ENCODE measurements at places on chromosomes 12 and 14.

DNA sequence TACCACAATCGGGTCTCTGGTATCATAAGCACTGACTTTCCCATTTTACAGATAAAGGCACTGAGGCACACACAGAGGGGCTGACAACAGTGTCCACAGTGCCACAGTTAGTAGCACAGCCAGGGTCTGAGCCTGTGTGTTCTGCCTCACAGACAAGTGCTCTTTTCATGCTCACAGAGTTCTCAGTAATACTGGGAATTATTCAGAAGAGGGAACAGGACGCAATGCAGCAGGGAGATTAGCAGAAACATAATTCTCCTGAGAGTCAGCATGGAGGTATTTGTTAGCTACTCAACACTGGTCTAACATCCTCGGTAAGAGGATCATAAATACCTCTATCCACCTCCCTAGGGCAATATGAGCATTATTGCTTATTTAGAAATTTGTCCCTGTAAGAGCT is 219.3 kb upstream of the EEA1 start:
- DNase-seq: no peak

DNA sequence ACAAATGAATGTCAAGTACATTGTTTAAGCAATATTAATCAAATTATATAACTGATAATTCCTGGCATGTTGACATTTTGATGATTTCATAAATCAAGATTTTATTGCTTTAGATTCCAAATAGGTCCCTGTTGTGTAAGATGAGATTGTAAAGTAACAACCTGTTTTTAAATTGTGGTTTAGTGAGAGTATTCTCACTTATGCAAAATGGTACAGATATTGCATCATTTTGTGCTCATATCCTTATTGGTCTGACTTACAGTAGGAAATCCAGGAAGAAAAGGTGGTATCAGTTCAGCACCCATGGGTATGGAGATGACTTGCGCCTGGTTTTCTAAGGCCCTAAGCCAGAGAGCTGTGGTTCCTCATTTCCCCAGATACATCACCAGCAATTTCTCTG is 165.5 kb downstream of the KIF21A start:
- no peak for DNase-seq

DNA sequence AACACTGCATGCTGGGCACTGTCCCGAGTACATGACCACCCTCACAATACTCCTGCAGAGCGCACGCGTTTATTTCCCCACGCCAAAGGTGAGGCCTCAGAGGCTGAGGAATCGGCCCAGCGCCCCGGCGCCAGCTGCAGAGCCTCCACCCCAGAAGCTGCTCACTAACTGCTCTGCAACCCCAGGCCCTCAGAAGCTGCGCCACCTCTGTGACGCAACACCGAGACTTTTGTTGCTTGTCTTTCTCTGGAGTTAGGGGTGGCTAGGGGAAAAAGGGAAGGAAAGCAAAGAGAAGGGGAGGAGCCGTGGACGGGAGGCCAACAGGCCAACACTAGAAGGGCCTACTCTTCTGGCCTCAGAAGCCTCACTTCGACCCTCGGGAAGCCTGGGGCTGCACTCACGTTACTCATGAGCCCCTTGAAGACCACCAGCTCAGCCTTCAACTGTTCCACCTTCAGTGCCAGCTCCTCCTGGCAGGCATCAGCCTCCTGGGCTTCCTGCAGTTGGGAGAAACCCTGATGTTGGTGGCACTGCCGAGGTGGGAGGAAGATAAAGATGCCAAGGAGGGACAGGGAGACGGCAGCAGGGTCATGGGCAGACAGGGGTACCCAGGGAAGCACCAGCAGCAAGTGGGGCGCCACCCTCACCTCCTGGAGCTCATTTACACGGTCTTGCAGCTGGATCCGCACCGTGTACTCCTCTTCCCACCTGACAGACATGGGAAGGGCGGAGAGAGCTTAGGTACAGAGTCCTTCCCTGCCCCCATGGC is 5.4 kb downstream of the IFFO1 start:
- no peak for DNase-seq

DNA sequence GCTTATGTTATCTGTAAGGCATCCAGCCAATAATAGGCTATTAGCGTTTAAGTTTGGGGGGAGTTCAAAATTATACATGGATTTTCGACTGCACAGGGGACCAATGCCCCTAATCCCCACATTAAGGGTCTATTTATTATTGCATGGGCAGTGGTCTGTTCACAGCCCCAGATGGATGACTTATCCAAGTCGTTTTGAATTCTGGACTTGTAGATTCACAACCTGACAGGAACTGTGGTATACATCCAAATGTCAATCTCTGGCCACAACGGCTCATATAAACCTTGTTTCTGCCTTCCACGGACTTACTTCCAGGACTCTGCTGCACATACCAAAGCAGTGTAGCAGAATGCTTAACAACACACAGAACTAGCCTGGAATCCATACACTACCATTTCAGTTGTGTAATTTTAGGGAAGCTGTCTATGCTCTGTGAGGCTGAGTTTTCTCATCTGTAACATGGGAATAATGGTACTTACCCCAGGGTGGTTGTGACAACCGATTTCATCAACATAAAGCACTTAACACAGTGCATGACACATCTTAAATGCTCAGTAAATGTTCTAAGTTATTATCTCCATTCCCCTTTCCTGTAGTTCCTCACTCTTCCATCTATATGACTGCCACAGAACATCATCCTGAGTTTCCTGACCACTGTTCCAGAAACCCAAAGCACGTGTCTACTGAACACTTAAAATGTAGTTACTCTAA is 3.7 kb downstream of the DDX24 start:
- DNase-seq: no peak

DNA sequence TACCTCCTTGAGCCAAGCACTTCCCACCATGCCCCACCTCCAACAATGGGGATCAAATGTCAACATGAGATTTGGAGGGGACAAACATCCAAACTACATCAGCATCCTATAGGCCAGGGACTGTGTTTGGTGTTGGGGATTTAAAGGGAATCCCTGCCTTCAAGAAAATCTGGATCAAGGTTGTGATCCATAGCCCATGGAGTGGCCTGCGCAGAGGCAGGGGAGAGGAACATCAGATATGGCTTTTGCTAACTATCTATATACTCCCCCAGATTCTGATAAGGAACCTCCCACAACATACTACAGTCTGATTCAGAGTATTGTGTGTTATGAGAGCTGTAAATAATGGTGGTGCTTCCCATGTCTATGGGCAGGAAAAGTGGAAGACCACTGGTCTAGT is 5.1 kb downstream of the KIF5A start:
- DNase-seq: no peak

GRCh38 chr14:93788543-93789227 is 400 bp upstream of the PRIMA1 start:
- no peak for DNase-seq

Measured in left colon (tissue), 2 donors.